ENCODE measurements at places on chromosomes 6 and 20. TPM values are rescaled to one million over a fixed set of nuclear protein-coding genes. Genes with fewer than 3 reads are reported as not detected.

GRCh38 chr6:28867086-28867409 is 56.7 kb downstream of the TRIM27 start:
- peak; percentile 38 for DNase-seq

- DNase-seq, result no peak
Observed at GRCh38 chr20:58394801-58395200, 5.8 kb downstream of the VAPB start.

The ATAT1 gene
- total RNA-seq, result 5.9 TPM

- peak; percentile 11 for DNase-seq
Observed at GRCh38 chr6:25582101-25582500, 69.9 kb upstream of the SCGN start.

The CRYBG1 gene
- total RNA-seq, result 45.2 TPM

GRCh38 chr6:100566563-100566962 is 101.8 kb upstream of the SIM1 start:
- DNase-seq, result no peak

The CALHM4 gene
- total RNA-seq, result not detected

The POM121L2 gene
- not detected for total RNA-seq

The BMP2 gene
- not detected for total RNA-seq

- DNase-seq, result no peak
Observed at GRCh38 chr6:6397842-6398241, 77.4 kb upstream of the F13A1 start.

DNA sequence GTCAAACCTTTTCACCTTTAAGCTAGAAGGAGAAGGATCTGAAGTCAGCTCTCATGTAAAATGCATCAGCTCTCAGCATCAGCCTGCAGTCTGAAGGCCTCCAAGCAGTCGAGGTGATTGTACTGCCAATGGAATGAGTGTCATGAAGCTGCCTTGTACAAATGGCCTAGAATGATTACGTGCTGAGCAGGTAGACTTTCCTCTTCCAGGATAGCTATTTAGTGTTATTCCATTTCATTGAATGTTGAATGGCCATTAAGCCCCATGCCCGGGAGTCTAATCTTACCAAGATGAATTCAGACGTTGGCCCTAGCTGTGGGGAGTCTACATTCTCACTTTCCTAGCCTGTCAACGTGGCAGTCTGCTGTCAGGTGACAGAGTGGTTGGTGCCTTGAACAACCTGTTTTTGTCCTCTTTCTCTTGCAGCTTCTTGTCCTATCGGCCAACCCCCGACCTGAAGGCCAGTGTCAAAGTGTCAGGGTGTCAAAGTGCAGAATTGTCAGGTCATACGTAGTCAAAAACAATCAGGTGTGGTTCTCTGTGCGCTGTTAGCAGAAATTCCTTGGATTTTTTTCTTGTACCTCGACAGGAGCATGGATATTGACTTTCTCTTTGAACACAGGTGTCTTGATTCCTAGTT is 95.2 kb upstream of the TIAM2 start:
- no peak for DNase-seq

The KCNK16 gene
- total RNA-seq, result not detected

DNA sequence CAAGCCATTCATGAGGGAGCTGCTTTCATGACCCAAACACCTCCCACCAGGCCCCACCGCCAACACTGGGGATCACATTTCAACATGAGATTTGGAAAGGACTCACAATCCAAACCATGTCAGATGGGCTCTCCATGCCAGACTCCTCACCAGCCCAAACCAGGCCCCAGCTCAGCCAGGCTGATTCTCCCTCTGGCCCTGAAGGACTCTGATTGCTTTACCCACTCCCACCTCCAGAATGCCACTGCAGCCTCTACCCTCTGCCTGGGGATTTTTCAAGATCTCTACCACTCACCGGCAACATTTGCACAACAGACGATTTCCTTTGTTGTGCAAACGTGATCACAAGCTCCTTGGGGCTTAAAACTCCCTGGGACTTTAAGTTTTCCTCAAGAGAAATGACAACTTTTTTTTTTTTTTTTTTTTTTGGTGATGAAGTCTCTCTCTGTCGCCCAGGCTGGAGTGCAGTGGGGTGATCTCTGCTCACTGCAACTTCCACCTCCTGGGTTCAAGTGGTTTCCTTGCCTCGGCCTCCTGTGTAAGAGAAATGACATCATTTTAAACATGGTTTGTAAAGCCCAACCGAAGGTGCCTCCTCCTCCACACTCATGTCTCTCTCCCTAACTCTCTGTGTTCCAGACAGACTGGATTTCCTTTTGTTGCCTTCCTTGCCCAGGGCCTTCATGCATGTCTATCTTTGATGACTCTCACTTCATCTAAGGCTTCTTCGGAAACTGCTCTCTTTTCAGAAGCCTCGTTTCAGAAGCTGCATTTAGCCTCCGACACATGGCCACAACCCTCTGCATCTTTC is 147.0 kb downstream of the CDH26 start:
- no peak for DNase-seq

The MROH8 gene
- 1.3 TPM for total RNA-seq

DNA sequence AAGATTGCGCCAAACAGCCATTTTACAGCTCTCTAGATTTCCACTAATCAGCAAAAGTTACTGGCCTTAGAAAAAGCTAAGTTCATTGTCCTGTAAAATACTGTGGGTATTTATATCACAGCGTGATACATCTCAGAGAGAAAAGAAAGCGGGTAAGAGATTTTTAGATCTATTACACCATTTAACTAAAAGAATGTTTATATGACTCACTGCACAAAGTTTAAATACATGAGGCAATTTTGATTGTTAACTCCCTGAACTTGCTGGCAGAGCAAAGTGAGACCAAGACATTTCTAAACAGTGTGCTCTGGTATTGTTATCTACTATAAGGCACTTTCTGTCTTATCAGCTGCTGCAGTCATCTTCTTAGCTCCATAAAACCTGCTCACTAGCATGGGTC is 314.3 kb downstream of the EPHA7 start:
- DNase-seq, result peak; percentile 27

The CRISP3 gene
- not detected for total RNA-seq

GRCh38 chr6:135871296-135871695 is 19.8 kb downstream of the PDE7B start:
- DNase-seq, result peak; percentile 26

The CRIP3 gene
- not detected for total RNA-seq

The ERVFRD-1 gene
- not detected for total RNA-seq

The WFDC12 gene
- total RNA-seq, result not detected

The SIRPG gene
- total RNA-seq, result not detected

DNA sequence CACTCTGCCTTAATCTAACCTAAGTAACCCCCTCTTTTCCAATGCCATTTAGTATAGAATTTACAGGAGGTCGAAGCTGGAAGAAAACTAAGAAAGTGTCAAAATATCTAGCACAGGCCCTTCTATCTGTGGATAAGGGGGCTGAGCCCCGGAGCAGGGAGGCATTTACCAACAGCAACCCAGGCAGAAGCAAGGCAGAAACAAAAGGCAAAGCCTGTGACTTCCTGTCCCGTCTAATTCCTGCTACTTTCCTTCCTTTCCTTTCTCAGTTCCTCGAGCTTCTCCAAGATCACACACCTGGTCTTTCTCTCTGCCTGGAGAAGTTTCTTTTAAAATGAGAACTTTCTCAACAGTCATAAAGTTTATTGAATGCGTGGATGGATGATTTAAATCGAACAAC is 146.0 kb downstream of the FOXA2 start:
- no peak for DNase-seq

GRCh38 chr20:24806705-24807676 is 142.1 kb upstream of the CST7 start:
- no peak for DNase-seq

DNA sequence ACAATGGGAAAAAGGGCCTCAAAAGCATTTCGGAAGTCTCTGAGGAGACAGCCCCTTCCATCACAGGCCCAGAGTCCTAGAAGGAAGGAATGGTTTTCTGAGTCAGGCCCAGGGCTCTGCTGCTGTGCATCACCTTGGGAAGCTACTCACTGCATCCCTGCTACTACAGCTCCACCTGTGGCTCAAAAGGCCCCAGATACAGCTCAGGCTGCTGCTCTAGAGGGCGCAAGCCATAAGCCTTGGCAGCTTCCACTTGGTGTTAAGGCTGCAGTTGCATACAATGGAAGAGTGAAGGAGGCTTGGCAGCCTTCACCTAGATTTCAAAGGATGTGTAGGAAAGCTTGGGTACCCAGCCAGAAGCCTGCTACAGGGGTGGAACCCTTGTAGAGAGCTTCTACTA is 54.8 kb downstream of the MEI4 start:
- no peak for DNase-seq

GRCh38 chr6:3233321-3233720 is 5.9 kb upstream of the TUBB2B start:
- no peak for DNase-seq

DNA sequence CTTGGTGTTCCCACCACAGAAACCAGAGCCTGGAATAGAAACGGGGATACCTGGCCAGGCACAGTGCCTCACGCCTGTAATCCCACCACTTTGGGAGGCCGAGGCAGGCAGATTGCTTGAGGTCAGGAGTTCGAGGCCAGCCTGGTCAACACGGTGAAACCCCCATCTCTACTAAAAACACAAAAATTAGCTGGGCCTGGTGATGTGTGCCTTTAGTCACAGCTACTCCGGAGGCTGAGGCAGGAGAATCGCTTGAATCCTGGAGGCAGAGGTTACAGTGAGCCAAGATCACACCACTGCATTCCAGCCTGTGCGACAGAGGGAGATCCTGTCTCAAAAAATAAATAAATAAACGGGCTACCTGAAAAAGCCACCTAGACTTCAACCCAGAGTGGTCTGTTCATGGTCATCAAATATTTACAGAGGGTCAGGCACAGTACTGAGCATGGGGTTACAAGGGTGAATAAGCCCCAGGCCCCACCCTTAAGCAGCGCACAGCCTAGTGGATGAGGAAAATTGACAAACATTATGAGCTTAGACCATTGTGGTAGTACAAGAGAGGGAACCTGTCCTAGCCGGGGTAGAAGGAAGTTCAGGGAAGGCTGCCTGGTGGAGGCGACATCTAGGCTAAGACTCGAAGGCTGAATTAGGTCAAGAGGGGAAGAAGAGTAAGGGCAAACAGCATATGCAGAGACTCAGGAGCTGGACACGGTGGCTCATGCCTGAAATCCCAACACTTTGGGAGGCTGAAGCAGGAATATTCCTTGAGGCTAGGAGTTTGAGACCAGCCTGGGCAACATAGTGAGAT is 7.2 kb upstream of the PCIF1 start:
- no peak for DNase-seq

The TCF21 gene
- total RNA-seq, result not detected

The TRIM31 gene
- total RNA-seq, result not detected

The ADAM33 gene
- not detected for total RNA-seq

The MARCKS gene
- 150 TPM for total RNA-seq

The CST1 gene
- not detected for total RNA-seq

The FRK gene
- total RNA-seq, result 0.05 TPM

- no peak for DNase-seq
Observed at GRCh38 chr6:84460491-84460890, 233.0 kb upstream of the CEP162 start.

The ALDH5A1 gene
- 2.2 TPM for total RNA-seq

- DNase-seq, result peak; percentile 98
Observed at GRCh38 chr20:309841-310644, 12.7 kb downstream of the ZCCHC3 start.

DNA sequence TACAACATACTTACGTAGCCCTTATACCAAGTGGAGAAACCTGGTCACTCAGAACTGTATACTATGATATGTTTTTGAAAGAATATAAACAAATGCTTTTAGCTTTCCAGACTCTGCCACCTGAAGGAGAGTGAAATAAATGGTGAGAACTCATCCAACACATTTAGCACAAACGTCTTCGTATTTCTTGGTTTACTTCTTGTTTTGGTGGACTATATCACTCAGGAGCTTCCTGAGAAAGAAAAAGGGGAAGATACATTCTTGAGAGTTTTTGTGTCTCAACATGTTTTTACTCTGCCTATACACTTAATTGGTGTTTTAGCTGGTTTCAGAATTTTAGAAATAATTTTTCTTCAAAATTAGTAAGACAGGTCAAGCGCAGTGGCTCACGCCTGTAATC is 19.4 kb upstream of the CTAGE9 start:
- no peak for DNase-seq

GRCh38 chr6:169894377-169894960 is 143.0 kb downstream of the ERMARD start:
- DNase-seq, result no peak

The RHAG gene
- not detected for total RNA-seq

DNA sequence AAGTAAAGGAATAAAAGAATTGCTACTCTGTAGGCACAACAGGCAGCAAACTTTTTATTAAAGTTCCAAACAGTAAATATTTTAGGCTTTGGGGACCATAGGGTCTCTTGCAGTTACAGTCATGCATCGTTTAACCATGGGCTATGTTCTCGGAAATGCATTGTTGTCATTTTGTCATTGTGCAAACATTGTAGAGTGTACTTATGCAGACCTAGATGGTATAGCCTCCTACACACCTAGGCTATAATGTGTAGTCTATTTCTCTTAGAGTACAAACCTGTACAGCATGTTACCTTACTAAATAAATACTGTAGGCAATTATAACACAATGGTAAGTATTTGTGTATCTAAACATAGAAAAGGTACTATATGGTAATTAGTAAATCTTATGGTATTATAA is 54.7 kb downstream of the CDS2 start:
- DNase-seq, result no peak

All from A172 (cell line).